ENCODE measurements at places on chromosomes 11 and 22.
A peak's percentile ranks its signal among the peaks of the same experiment; 100 is the strongest.

GRCh38 chr11:76175783-76176182 is 30.5 kb downstream of the WNT11 start:
- no peak for DNase-seq

GRCh38 chr11:57649826-57650738 is at the start of gene YPEL4:
TSS of gene YPEL4 (minus strand) at chr11:57649912. CDS start at chr11:57647107, 2,805 bp downstream.
- DNase-seq, result peak; percentile 82

GRCh38 chr11:120340529-120340928 is 4.3 kb downstream of the ARHGEF12 start:
- DNase-seq, result no peak

DNA sequence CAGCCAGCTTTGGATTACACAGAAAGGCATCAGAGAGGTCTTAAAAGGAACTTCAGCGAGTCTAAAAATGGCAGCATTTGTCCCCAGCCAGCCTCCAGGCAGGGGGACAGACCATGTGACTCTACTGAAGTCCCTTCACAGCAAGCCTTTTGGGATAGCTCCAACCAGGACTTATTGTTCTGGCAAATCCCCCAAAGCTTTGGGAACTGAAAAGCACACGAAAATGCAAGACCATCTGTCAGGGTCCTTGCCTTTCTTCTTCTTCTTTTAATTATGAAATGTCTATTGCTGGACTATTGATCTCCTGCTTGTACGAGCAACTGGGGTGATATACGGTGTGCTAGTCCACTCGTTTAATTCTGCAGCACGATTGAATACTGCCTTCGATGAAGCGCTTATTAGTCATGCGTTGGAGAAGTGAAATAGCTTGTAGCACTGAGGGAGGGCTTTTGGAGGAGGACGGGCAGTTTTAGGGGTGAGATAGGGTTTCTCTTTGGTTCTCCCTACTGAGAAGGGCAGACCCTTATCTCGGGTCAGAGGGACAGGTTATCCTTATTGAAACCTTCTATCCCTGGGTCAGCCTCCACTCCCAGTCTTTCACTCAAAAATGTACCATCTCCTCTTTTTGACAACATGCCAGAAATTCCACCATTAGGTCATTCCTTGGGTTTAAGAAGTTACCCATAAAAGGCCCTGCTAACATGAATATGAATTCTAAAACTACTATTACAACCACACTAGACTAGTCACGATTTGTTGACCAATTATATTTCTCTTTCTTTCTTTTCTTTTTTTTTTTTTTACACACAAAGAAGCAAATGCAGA is 416.4 kb downstream of the MIAT start:
- DNase-seq, result no peak

All from caudate nucleus (tissue), 63 donors.